Activated CD8-positive, alpha-beta T cell treated with anti-CD3 and anti-CD28 coated beads, Interleukin-2, amount 10 ng/mL, durations not matched to agents 7 days and 5 days (primary cell): ENCODE measurements at places on chromosomes 7 and 10. TPM values are rescaled to one million over a fixed set of nuclear protein-coding genes. Genes with fewer than 3 reads are reported as not detected.

GRCh38 chr7:65988084-65988483, 6.1 kb upstream of the GUSB start:
- no peaks in the 10 kb centered on the region for H3K36me3 ChIP-seq
- no peak overlapping the region for H3K4me3 ChIP-seq
- H3K27me3 ChIP-seq, result no peaks in the 10 kb centered on the region
- no peak overlapping the region for H3K27ac ChIP-seq
- H3K4me1 ChIP-seq, result no peaks in the 10 kb centered on the region

DNA sequence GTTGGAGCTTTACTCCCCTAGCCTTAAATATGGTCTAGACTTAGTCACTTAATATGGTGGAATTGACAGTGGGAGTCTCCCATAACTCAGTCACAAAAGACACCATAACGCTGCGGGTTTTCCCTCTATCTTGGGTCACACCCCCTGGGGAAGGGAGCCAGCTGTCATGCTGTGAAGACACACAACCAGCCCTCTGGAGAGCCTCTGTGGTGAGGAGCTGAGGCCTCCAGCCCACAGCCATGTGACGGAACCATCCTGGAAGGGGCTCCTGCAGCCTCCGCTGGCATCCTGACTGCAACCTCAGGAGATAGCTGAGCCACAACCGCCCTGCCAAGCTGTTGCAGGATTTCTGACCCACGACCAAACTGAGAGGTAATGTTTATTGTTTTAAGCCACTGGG, 37.9 kb downstream of the PAXIP1 start:
- DNase-seq, result no peak
- H3K36me3 ChIP-seq, result peaks cover 80% of the 10 kb centered on the region
- no peak overlapping the region for H3K27ac ChIP-seq
- no peaks in the 10 kb centered on the region for H3K27me3 ChIP-seq
- H3K4me1 ChIP-seq, result peaks cover 19% of the 10 kb centered on the region

Gene TCF7L2
- 0.42 TPM for total RNA-seq

Gene HDAC9
- total RNA-seq, result 0.92 TPM

Gene HMX3
- total RNA-seq, result not detected

Gene CTAGE4
- total RNA-seq, result not detected

DNA sequence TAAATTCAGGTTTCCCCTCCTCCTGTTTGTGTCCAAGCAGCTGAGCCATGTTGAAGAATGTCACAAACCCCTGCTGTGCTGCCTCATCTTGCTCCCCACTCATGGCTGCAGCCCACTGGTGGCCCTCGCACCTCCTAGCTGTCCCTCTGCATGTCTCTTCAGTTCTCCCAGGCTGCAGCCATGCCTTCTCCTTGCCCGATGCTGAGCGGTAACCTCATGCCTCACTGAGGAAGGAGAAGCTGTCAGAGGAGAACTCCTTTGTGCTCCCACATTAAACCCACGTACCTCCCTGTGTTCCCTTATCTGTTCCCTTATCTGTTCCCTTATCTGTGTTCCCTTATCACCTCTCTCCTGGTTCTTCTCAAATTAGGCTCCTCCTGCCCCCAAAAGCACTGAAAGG, 10.3 kb upstream of the FRMPD2 start:
- no peak for DNase-seq
- H3K4me3 ChIP-seq, result no peak overlapping the region
- H3K27me3 ChIP-seq, result peaks cover 6% of the 10 kb centered on the region
- H3K36me3 ChIP-seq, result no peaks in the 10 kb centered on the region

DNA sequence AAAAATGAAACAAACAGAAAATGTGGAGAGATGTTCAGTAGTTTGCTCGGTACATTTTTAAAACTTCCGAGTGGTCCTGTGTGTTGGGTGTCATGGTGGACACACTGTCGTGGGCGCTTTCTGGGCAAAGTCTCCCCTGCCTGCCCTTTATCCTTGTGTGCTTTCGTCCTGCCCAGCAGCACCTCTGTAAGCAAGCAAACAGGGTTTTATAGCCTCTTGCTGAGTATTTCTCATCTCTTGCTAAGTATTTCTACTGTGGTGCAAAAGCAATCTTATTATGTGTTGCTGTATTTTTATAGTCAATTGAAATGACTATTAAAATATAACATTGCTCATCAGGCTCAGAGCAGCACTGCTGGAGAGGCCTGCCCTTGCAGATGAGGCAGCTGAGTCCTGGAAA, 48.7 kb downstream of the DOCK1 start:
- no peak overlapping the region for H3K27ac ChIP-seq
- no peaks in the 10 kb centered on the region for H3K36me3 ChIP-seq
- H3K27me3 ChIP-seq, result no peaks in the 10 kb centered on the region
- no peak for DNase-seq

DNA sequence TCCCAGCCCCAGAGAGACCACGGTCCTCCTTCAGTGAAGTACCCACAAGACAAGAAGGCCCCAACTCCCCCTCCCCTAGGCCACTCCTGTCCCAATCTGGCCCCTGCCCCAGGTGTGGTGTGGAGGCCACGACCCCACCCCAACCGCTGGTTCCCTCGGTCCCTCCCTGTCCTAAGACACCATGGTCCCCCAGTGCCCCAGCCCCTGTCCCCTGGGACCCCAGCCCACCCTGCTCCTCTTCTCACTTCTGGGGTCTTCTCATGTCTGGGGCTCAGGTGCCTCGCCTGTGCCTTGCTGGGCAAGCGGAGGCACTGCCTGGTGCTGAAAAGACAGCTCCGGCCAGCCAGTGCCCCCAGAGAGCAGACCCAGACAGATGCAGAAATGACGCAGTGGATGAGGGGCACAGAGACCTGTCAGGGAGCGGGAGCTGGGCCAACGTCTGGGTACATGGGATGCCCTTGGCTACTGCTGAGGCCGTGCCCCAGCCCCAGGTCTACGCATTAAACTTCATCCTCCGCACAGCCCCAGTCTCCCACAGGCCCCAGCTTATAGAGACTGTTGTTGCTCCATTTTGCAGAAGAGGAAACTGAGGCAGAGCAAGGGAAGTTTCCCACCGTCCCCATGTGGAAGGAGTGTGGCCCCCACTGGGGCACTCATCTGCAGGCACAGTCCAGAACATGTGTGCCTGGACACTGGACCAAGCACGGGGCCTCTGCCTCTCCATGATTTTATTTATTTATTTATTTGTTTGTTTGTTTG, 14.8 kb downstream of the GRIFIN start:
- H3K36me3 ChIP-seq, result no peaks in the 10 kb centered on the region
- no peak overlapping the region for H3K27ac ChIP-seq
- DNase-seq, result no peak
- H3K27me3 ChIP-seq, result peaks cover 6% of the 10 kb centered on the region

GRCh38 chr10:30387646-30388243, 38.7 kb upstream of the MTPAP start:
- H3K27me3 ChIP-seq, result peaks cover 22% of the 10 kb centered on the region
- no peak overlapping the region for H3K4me3 ChIP-seq

Gene DNAH11
- 2.3 TPM for total RNA-seq

Gene H2BK1
- total RNA-seq, result 0.76 TPM

Gene TMEM130
- not detected for total RNA-seq

- no peak for DNase-seq
- H3K27me3 ChIP-seq, result peaks cover 94% of the 10 kb centered on the region
- no peak overlapping the region for H3K27ac ChIP-seq
- H3K4me1 ChIP-seq, result peaks cover 29% of the 10 kb centered on the region
- H3K4me3 ChIP-seq, result no peak overlapping the region
- H3K36me3 ChIP-seq, result peaks cover 7% of the 10 kb centered on the region
Observed at GRCh38 chr7:97019710-97020225, 4.9 kb downstream of the DLX5 start.

Gene PAPOLB
- 0.08 TPM for total RNA-seq

Gene GIMAP6
- 88.9 TPM for total RNA-seq

DNA sequence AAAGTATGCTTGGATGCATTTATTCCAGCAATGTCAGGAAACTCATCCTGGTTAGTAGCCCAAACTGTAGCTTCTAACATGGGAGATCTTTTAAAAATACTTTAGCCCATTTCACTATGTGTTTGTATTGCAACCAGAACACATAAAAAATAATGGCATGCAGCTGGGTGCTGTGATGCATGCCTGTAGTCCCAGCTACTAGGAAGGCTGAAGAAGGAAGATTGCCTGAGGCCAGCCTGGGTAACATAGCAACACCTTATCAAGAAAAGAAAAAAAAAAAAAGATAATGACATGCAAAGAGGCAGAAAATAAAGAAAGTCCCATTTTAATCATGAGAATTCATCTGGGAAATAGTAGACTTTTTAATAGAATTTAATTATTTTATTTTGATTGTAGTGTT, 517.0 kb upstream of the TEX47 start:
- no peaks in the 10 kb centered on the region for H3K27me3 ChIP-seq
- no peaks in the 10 kb centered on the region for H3K36me3 ChIP-seq
- H3K4me3 ChIP-seq, result no peak overlapping the region
- no peak for DNase-seq
- H3K4me1 ChIP-seq, result no peaks in the 10 kb centered on the region
- H3K27ac ChIP-seq, result no peak overlapping the region

- peak overlapping the region; percentile 87 for H3K4me3 ChIP-seq
- H3K27me3 ChIP-seq, result peaks cover 19% of the 10 kb centered on the region
- peaks cover 61% of the 10 kb centered on the region for H3K4me1 ChIP-seq
- DNase-seq, result peak; percentile 91
- no peaks in the 10 kb centered on the region for H3K36me3 ChIP-seq
Observed at GRCh38 chr7:148983200-148984146, 44.8 kb downstream of the PDIA4 start.

DNA sequence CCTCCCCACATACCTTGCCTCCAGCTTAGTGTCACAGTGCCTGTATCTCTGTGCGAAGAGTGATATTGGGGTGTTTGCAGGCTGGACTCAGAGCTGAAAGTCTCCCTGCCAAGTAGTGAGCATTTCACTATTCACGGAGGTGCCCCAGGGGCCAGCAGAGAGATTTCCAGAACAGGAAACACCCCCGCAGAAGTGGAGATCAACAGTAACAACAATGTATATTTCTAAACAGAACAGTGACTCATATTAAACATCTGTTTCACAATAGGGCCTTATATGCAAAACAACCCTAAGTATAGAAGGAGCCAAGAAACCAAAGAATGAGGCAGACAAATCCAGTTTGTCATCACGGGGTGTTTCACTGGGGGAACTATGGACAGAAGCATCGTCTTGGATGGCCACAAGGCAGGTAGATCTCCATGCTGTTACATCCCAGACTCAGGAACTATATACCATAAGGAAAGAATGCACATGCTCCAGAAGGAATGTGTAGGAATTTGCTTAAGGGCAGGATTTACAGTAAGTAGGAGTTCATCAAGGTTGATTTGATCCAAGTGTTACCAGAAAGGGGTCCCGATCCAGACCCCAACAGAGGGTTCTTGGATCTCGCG, 29.3 kb upstream of the CCL24 start:
- H3K27me3 ChIP-seq, result no peaks in the 10 kb centered on the region
- peaks cover 7% of the 10 kb centered on the region for H3K4me1 ChIP-seq
- no peak for DNase-seq
- H3K36me3 ChIP-seq, result no peaks in the 10 kb centered on the region

- H3K27ac ChIP-seq, result no peak overlapping the region
- H3K36me3 ChIP-seq, result no peaks in the 10 kb centered on the region
- no peaks in the 10 kb centered on the region for H3K27me3 ChIP-seq
- H3K4me3 ChIP-seq, result no peak overlapping the region
- DNase-seq, result no peak
Observed at GRCh38 chr7:19415123-19415522, 269.9 kb upstream of the FERD3L start.

Gene MYO1G
- 435 TPM for total RNA-seq

Gene OPALIN
- not detected for total RNA-seq

GRCh38 chr10:76041551-76041950, 610.1 kb downstream of the LRMDA start:
- H3K36me3 ChIP-seq, result no peaks in the 10 kb centered on the region
- H3K27ac ChIP-seq, result no peak overlapping the region
- H3K4me3 ChIP-seq, result no peak overlapping the region
- no peaks in the 10 kb centered on the region for H3K27me3 ChIP-seq
- no peaks in the 10 kb centered on the region for H3K4me1 ChIP-seq

- H3K4me1 ChIP-seq, result peaks cover 9% of the 10 kb centered on the region
- DNase-seq, result no peak
- peaks cover 65% of the 10 kb centered on the region for H3K36me3 ChIP-seq
- no peak overlapping the region for H3K27ac ChIP-seq
Observed at GRCh38 chr7:36851382-36851781, 127.1 kb upstream of the AOAH start.

DNA sequence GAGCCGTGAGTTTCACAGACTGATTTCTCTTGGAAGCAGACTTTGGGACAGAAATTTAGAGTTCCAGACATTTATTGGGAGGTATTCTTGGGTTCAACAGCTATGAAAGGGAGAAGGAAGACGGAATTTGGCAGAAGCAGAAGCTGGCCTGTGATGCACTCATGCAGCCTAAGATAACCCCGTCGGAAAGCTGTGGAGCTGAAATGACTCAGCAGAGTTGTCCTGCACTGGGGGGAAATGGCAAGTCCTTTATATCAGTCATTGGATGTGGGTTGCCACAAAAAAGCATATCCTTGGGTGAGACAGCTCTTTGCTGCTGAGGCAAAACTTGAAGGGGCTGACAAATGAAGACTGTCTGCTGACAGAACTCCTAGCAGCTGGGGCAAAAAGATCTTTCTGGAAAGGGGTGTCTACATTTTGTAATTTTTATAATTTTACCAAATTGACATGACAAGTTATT, 11.5 kb upstream of the MICU1 start:
- H3K27me3 ChIP-seq, result no peaks in the 10 kb centered on the region
- peaks cover 5% of the 10 kb centered on the region for H3K4me1 ChIP-seq
- H3K36me3 ChIP-seq, result no peaks in the 10 kb centered on the region
- DNase-seq, result peak; percentile 56

Gene SPDYE9
- not detected for total RNA-seq

Gene SMKR1
- total RNA-seq, result 1.3 TPM

GRCh38 chr7:127733986-127734385, 82.0 kb downstream of the SND1 start:
- no peak overlapping the region for H3K27ac ChIP-seq
- no peak overlapping the region for H3K4me3 ChIP-seq
- DNase-seq, result no peak
- no peaks in the 10 kb centered on the region for H3K27me3 ChIP-seq
- peaks cover 2% of the 10 kb centered on the region for H3K4me1 ChIP-seq
- peaks cover 42% of the 10 kb centered on the region for H3K36me3 ChIP-seq

Gene CD36
- total RNA-seq, result not detected

GRCh38 chr10:61992059-61992460, 90.6 kb downstream of the ARID5B start:
- no peaks in the 10 kb centered on the region for H3K27me3 ChIP-seq
- H3K36me3 ChIP-seq, result peaks cover 31% of the 10 kb centered on the region
- H3K4me3 ChIP-seq, result peak overlapping the region; percentile 50
- H3K27ac ChIP-seq, result peak overlapping the region; percentile 75
- no peak for DNase-seq

Gene GAD2
- total RNA-seq, result not detected

GRCh38 chr10:71585564-71586290, 133.9 kb downstream of the C10orf105 start:
- H3K4me1 ChIP-seq, result no peaks in the 10 kb centered on the region
- peaks cover 3% of the 10 kb centered on the region for H3K27me3 ChIP-seq
- no peak overlapping the region for H3K4me3 ChIP-seq
- H3K36me3 ChIP-seq, result no peaks in the 10 kb centered on the region
- no peak overlapping the region for H3K27ac ChIP-seq

- peaks cover 14% of the 10 kb centered on the region for H3K4me1 ChIP-seq
- DNase-seq, result peak; percentile 56
- H3K36me3 ChIP-seq, result no peaks in the 10 kb centered on the region
- peaks cover 10% of the 10 kb centered on the region for H3K27me3 ChIP-seq
- H3K4me3 ChIP-seq, result no peak overlapping the region
Observed at GRCh38 chr7:4849390-4849789, 12.4 kb downstream of the PAPOLB start.

Gene STEAP1B
- not detected for total RNA-seq

GRCh38 chr10:96462606-96463151, 51.0 kb downstream of the TLL2 start:
- H3K4me3 ChIP-seq, result no peak overlapping the region
- no peaks in the 10 kb centered on the region for H3K4me1 ChIP-seq
- H3K27me3 ChIP-seq, result peaks cover 2% of the 10 kb centered on the region
- no peaks in the 10 kb centered on the region for H3K36me3 ChIP-seq
- no peak for DNase-seq

Gene FAM221A
- total RNA-seq, result 4.7 TPM
